Effector memory CD4-positive, alpha-beta T cell (primary cell): ENCODE measurements at places on chromosomes 2 and 18.
A peak's percentile ranks its signal among the peaks of the same experiment; 100 is the strongest.

GRCh38 chr2:23850564-23851256 is 76.2 kb downstream of the ATAD2B start:
- peaks cover 5% of the 10 kb centered on the region for H3K36me3 ChIP-seq
- no peaks in the 10 kb centered on the region for H3K27me3 ChIP-seq
- no peak for DNase-seq
- H3K27ac ChIP-seq = no peak overlapping the region
- no peaks in the 10 kb centered on the region for H3K4me1 ChIP-seq

- no peak overlapping the region for H3K27ac ChIP-seq
- H3K27me3 ChIP-seq = no peaks in the 10 kb centered on the region
- no peak overlapping the region for H3K4me3 ChIP-seq
Observed at GRCh38 chr2:155070489-155070888, 372.0 kb downstream of the KCNJ3 start.

DNA sequence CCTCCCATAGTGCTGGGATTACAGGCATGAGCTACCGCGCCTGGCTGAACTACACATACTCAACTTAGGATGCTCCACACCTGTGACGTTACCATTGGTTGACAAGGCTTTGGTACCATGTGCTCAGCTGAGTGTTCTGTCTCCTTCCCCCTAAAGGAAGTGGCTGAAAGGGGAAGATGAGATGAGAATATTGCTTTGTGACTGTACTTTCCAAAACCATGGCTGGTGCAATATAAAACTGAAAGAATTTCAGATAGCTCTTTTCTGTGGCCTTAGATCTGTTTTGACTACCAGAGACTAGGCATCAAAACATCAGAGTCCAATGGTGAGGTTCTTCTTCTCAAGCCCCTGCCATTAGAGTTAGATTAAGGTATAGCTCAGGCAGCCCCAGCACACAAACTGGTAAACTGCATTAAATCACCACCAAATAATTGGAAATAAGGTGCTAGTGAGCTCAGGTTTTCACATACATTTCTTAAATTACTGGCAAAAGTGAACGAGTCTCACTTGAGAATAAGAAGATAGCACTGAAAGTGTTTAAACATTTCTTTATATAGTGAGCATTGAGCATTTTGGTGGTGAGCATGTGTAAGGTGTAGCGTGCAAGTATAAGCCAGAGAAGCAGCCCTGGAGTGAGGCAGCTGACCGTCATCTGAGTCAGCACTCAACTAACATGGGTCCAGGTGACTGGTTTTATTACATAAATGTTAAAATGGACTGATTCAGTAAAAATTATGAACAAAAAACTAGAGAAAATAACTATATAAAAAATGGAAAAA is 113.5 kb upstream of the FZD5 start:
- H3K27me3 ChIP-seq = no peaks in the 10 kb centered on the region
- no peak overlapping the region for H3K27ac ChIP-seq

DNA sequence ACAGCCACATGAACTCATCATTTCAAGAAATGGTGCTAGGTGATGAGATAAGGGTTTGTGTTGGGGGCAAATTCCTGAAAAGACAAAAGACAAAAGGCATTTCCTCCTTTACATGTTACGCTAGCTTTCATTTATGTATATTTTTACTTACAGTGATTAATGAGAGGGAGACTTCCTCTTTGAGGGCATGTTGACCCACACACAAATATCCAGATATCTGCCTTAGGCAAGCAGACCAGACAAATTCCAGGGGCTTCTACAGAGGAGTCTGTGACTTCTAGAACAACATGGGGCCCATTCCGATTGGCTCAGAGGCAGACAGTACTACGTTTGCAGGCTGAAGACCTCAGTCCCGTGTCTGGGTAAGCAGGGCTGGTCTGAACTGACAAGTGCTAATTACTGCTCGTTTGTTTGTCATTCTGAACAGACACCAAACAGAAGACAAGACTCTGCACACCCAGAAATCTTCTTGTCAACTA is 74.8 kb upstream of the ST6GAL2 start:
- no peak overlapping the region for H3K4me3 ChIP-seq
- DNase-seq = no peak
- H3K27me3 ChIP-seq = no peaks in the 10 kb centered on the region

- no peak for DNase-seq
- H3K4me1 ChIP-seq = no peaks in the 10 kb centered on the region
- H3K36me3 ChIP-seq = no peaks in the 10 kb centered on the region
- no peak overlapping the region for H3K27ac ChIP-seq
- H3K27me3 ChIP-seq = no peaks in the 10 kb centered on the region
- no peak overlapping the region for H3K4me3 ChIP-seq
Observed at GRCh38 chr2:168773719-168774521, 28.5 kb upstream of the NOSTRIN start.

GRCh38 chr18:35389095-35389618 is 12.0 kb upstream of the ZNF396 start:
- no peak for DNase-seq
- no peak overlapping the region for H3K27ac ChIP-seq
- no peaks in the 10 kb centered on the region for H3K36me3 ChIP-seq
- H3K4me3 ChIP-seq = no peak overlapping the region
- H3K4me1 ChIP-seq = no peaks in the 10 kb centered on the region

DNA sequence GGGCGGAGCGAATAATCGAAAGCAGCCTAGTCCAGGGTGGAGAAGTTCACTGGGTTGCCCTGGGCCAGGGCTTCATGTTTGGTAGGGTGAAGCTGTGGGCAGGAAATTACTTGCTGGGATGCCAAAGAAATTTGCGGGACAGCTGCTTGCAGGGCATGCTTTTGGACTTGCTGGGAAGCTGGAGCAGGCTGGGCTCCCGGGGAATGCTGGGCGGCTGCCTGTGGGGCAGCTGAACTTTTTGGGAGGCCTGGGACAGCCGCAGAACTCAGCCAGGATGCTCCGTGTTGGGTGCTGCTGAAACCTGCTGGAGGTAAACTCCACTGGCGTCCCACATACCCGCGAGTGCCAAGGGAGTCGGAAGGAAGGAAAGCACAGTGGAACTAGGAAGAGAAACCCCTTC is 31.9 kb downstream of the ASB1 start:
- no peak for DNase-seq
- no peak overlapping the region for H3K4me3 ChIP-seq
- no peaks in the 10 kb centered on the region for H3K27me3 ChIP-seq
- H3K36me3 ChIP-seq = no peaks in the 10 kb centered on the region
- no peak overlapping the region for H3K27ac ChIP-seq
- no peaks in the 10 kb centered on the region for H3K4me1 ChIP-seq

GRCh38 chr2:153971250-153971649 is 99.5 kb downstream of the GALNT13 start:
- no peaks in the 10 kb centered on the region for H3K27me3 ChIP-seq
- H3K4me1 ChIP-seq = no peaks in the 10 kb centered on the region
- H3K4me3 ChIP-seq = no peak overlapping the region
- H3K36me3 ChIP-seq = no peaks in the 10 kb centered on the region
- DNase-seq = no peak
- H3K27ac ChIP-seq = no peak overlapping the region

DNA sequence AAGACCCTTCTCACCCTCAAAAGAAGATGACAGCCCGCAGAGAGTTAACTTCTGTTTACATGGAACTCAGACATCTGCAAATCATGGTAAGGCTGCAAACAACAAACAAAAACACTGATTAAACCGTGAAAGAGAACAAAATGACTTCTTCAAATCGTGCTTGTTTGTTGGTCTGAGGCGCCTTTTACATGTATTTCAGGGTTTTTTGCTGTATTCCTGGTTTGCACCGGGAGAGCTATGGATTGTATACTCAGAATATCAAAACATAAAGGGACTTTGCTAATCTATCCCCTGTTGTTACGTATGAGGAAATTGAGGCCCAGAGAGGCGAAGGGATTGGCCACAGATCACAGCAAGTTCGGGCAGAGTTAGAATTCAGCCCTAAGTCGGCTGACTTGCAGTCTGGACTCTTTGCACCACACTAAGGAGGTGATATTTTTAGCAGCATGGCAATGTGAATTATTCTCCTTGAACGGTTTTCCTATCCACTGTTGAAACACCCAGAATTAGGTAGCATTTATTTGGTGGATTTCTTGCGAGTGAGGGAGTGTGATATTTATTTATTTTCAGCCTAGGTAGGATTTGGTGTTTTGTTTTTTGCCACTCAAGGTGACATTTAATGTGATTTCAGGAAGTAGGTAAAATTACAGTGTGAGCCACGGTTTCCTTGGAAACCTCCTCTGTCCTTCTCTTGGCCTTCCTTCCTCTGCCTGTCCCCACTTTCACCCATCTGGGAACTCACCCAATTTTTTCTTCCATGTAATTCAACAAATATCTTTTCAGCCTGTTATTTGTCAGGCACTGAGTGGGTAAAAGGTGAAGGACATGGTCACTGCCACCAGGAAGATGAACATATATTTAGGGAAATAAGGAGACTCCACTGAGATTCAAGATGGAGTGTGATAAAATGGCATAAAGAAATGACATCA is 980 bp upstream of the PDE6D start:
- peaks cover 27% of the 10 kb centered on the region for H3K4me1 ChIP-seq
- H3K36me3 ChIP-seq = no peaks in the 10 kb centered on the region
- peak overlapping the region; percentile 93 for H3K4me3 ChIP-seq

- H3K4me1 ChIP-seq = no peaks in the 10 kb centered on the region
- DNase-seq = no peak
- no peaks in the 10 kb centered on the region for H3K27me3 ChIP-seq
- H3K4me3 ChIP-seq = no peak overlapping the region
Observed at GRCh38 chr2:38460313-38460712, 83.2 kb upstream of the ATL2 start.

GRCh38 chr2:241967467-241968144 is 98.1 kb downstream of the RTP5 start:
- H3K36me3 ChIP-seq = peaks cover 3% of the 10 kb centered on the region
- no peak for DNase-seq
- H3K27me3 ChIP-seq = no peaks in the 10 kb centered on the region
- peaks cover 5% of the 10 kb centered on the region for H3K4me1 ChIP-seq
- no peak overlapping the region for H3K27ac ChIP-seq

GRCh38 chr2:1665761-1666505 is 78.4 kb downstream of the PXDN start:
- no peak overlapping the region for H3K27ac ChIP-seq
- H3K27me3 ChIP-seq = no peaks in the 10 kb centered on the region

DNA sequence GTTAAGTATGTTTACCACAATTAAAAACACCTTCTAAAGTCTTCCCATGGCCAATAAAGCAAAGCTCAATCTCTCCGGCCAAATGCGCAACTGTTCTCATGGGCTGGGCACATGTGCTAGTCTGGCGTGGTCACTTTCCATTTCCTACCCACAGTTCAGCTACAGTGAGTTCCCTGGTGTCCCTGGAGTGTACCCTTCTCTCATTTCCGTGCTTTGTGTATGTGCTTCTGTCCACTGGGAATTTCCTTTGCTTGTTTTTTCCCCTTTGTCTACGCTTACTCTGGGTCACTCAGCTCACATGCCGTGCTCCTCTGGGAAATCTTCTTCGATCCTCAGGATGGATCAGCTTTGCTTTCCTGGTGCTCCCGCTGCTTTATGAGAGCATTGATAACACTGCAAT is 69.6 kb upstream of the GYPC start:
- no peaks in the 10 kb centered on the region for H3K27me3 ChIP-seq
- no peaks in the 10 kb centered on the region for H3K4me1 ChIP-seq
- H3K36me3 ChIP-seq = no peaks in the 10 kb centered on the region
- H3K27ac ChIP-seq = no peak overlapping the region

- no peak for DNase-seq
- no peaks in the 10 kb centered on the region for H3K36me3 ChIP-seq
- no peak overlapping the region for H3K4me3 ChIP-seq
- no peak overlapping the region for H3K27ac ChIP-seq
- no peaks in the 10 kb centered on the region for H3K4me1 ChIP-seq
Observed at GRCh38 chr2:67974559-67975430, 88.0 kb downstream of the C1D start.

DNA sequence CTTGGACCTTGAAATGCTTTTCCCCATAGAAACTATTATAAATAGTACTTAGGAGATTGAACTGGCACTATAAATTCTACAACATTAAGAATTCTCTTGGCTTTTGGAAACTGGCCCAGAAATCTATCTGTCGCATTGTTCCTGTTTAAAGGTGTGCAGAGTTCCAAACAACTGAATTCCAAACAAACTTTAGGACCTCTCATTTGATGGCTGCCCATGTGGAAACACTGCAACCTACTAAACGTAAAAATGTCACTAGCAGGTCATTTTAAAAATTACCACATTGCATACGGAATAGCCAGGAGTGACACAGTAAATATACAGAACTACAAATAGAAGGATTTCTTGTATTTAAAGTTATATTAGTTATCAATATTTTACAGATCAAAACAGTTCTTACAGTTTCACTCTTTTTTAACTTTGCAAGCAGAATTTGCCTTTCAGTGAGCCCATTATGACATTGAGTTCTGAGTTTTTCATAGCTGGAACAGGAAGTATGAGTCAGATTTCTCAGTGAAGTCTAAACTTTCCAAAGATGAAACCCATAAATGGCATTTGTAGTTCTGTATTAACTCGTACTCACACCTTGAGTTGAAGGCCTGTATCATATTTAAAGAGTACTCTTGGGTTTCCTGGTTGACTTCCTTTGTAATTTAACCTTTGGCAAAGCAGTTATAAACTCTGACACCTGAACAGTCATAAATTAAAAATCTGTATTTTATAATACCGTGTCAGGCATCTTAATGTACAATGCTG is 142.3 kb upstream of the BOD1L2 start:
- H3K4me1 ChIP-seq = peaks cover 6% of the 10 kb centered on the region
- no peaks in the 10 kb centered on the region for H3K27me3 ChIP-seq
- no peak overlapping the region for H3K27ac ChIP-seq
- no peak for DNase-seq
- no peak overlapping the region for H3K4me3 ChIP-seq

GRCh38 chr2:30252723-30253701 is 21.7 kb downstream of the LBH start:
- H3K4me1 ChIP-seq = peaks cover 89% of the 10 kb centered on the region
- H3K36me3 ChIP-seq = peaks cover 25% of the 10 kb centered on the region
- DNase-seq = no peak
- no peaks in the 10 kb centered on the region for H3K27me3 ChIP-seq
- H3K4me3 ChIP-seq = no peak overlapping the region

DNA sequence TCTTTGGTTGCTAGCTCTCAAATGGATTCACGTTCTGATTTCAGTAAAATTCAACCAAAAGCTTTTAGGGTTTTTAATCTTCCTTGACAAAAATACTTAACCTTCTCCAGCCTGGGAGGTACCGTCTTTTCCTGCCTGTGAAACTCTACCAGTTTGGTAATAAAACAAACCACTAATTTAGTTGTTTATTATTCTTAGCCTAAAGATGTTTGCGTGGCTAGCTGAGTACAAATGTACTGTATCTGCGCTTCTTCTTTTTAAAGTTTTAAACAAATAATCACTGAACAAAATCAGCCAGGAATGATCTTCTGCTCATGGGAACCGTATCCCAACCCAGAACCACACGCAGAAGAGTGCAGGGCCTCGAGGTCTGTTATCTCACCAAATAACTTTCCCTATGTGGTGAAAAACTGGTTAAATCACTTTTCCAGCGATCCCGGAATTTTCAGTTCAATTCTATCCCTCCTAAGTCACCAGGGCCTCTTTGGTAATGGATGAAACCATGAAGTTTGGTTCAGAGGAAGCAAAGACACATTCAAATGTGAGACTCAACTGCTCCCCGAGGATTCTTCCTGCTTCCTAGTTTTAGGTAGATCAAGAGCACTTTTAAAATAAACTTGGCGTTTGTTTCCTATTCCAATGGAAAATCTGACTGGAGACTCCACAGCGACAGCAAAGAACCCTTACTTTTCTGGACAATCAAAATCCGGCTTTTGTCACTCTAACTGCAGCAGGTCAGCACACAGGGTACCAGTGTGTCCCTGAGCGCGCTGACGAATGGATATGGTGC is 36.1 kb downstream of the BCL2 start:
- no peak overlapping the region for H3K4me3 ChIP-seq
- peaks cover 9% of the 10 kb centered on the region for H3K36me3 ChIP-seq
- peaks cover 28% of the 10 kb centered on the region for H3K4me1 ChIP-seq
- H3K27ac ChIP-seq = no peak overlapping the region
- no peak for DNase-seq

- no peaks in the 10 kb centered on the region for H3K4me1 ChIP-seq
- H3K27me3 ChIP-seq = no peaks in the 10 kb centered on the region
- no peak overlapping the region for H3K4me3 ChIP-seq
- no peaks in the 10 kb centered on the region for H3K36me3 ChIP-seq
Observed at GRCh38 chr2:235135195-235135965, 183.6 kb downstream of the SH3BP4 start.
